CD4-positive, alpha-beta T cell treated with Interleukin-2 at 100 ng/mL for 4 hours (primary cell): ENCODE measurements at places on chromosomes 7 and 10.

- no peak for DNase-seq
These were observed 37.9 kb downstream of the IL2RA start for GRCh38 chr10:6024334-6024682.

- no peak for DNase-seq
These were observed 237.9 kb downstream of the MGMT start for GRCh38 chr10:129704786-129705525.

GRCh38 chr7:50206453-50207250 lies 97.9 kb upstream of the IKZF1 start:
- DNase-seq, result peak; percentile 91

- no peak for DNase-seq
These were observed 36.0 kb downstream of the MAT1A start for GRCh38 chr10:80253266-80253962.

DNA sequence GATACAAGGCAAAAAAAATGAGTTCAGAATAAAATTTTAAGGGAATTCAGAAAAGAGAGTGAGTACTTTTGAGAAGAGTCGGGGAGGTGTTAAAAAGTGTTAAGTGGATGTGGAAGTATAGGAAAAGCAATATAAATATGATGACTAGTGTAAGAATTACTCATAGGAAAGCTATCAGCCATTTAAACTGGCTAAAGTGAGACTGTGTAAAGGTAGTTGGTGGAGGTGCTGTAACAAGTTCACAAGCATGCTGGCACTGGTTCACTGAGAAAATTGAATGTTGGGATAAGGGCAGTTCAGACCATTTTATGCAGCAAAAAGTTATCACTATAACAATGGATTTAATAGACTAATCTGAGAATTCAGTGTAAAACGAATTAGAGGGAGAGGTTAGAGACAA lies 179.0 kb upstream of the DKK1 start:
- DNase-seq, result no peak

DNA sequence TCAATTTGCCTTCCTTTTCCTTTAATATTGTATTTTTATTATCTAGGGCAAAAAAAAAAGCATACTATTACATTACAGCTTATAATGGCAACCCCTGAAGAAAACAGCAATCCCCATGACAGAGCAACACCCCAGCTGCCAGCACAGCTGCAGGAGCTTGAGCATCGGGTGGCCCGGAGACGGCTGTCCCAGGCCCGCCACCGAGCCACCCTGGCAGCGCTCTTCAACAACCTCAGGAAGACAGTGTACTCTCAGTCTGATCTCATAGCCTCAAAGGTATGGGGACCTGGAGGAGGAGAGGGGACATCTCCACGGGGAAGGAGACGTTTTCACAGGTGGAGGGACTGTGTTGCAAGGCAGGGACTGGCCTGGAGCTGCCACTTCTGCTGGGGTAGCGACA lies 6.8 kb downstream of the STRA8 start:
- DNase-seq, result no peak

- DNase-seq, result no peak
These were observed 1.1 kb upstream of the ING3 start for GRCh38 chr7:120949393-120949911.

DNA sequence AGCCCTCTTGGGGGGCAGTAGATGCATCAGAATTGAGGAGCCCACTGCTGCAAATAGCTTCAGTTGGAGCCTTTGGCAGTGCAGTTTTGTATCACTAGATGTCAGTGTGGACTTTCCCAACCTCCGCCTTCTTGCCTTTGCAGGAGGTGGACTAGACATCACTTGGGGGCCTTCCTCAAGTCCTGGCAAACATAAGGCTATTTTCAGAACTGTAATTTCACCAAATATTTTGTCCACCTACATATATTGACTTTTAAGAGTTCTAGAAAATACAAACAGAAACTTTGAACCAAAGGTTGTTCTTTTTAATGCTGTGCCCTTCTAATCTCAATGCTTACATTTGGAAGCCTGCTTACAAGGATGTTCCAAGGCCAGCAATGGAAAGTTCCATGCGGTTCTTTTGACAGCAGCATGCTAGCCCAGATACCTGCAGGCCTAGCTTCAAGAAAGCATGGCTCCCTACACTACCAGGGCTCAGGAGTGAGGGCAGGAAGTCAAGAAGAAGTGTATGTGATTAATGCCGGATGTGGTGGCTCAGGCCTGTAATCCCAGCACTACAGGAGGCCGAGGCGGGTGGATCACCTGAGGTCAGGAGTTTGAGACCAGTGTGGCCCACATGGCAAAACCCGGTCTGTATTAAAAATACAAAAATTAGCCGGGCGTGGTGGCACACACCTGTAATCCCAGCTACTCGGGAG lies 8.0 kb upstream of the ZNRF2 start:
- peak; percentile 60 for DNase-seq

GRCh38 chr7:1587738-1588137 lies 17.9 kb upstream of the PSMG3 start:
- DNase-seq, result no peak

DNA sequence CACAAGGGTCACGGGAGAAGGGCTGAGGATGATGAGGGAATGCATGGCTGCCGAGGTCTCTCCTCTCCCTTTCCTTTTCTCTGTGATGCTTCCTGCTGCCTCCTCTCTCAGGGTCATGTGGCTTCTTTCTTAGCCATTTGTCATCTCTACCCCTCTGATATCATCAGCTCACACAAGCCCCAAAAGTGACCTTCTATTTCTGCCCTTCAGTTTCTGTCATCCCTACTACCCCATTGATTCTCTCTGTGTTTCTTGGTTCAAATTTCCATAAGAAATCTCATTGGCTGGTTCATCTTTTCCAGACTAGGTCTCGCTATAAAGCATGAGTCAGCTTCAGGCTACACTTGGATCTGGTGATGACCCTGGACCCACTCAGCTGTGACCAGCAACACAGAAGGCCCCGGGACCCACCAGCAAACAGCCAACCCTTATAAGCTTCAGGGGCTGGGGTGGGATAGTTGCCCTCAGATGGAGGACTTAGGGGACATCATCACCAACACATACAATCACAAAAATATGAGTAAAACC lies 284.3 kb downstream of the SKAP2 start:
- no peak for DNase-seq

DNA sequence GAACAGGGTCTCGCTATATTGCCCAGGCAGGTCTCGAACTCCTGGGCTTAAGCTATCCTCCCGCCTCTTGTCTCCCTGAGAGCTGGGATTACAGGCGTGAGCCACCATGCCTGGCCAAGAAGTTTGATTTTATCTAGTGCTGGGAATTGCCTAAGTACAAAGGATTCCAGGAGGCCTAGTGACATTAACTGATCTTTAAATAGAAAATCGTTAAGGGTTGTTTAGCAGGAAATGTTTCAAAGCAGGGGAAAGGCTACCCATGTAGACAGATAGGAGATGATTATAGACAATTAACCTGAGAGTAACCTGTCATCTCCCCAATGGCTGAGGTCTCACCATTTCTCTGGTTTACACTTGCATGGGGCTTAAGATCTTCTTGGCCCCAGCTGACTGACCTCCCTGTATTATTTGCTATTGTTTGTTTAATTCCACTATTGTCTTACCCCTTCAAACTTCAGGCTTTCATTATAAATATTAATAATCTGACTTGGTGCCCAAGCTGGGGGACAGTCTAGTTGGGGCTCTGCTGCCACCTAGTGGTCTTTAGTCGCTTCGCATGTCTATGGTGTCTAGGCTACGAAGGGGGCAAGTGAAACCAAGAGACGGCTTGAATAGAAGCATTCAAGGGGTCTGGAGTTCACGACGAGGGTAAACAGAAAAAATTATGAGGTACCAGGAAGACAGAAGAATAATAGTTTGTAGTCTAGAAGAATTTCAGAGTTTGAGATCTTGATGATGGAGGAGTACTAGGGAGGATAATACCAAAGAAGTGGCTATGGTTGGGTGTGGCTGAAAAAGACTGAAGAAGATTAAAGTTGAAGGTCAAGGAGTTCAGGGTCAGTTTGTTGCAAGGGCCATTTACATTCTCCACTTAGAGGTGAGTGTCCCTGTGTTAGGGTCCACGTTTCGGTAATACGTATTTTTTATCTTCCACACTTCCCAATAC lies 40.4 kb upstream of the BPGM start:
- DNase-seq, result peak; percentile 68

GRCh38 chr7:2566890-2567678 lies 8.3 kb downstream of the IQCE start:
- DNase-seq, result peak; percentile 40

DNA sequence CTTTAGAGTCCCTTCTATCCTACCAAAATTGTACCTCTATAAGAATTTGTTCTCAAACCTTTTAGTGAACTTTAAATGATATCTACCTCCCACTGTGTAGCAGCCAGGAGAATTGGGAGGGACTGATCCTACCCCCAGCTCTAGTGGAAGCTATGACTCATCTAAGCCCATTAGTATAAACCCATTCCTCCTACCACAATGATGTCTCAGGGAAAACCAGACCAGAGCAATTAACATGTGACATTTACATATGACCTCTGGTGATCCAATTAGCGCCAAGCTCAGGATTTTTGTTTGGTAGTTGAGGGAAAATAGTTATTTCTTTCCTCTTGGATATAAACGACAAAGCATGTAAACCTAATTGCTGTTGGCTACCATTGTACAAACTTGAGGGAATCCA lies 33.1 kb upstream of the R3HCC1L start:
- DNase-seq, result no peak

GRCh38 chr7:49513911-49514310 lies 259.5 kb upstream of the VWC2 start:
- no peak for DNase-seq

DNA sequence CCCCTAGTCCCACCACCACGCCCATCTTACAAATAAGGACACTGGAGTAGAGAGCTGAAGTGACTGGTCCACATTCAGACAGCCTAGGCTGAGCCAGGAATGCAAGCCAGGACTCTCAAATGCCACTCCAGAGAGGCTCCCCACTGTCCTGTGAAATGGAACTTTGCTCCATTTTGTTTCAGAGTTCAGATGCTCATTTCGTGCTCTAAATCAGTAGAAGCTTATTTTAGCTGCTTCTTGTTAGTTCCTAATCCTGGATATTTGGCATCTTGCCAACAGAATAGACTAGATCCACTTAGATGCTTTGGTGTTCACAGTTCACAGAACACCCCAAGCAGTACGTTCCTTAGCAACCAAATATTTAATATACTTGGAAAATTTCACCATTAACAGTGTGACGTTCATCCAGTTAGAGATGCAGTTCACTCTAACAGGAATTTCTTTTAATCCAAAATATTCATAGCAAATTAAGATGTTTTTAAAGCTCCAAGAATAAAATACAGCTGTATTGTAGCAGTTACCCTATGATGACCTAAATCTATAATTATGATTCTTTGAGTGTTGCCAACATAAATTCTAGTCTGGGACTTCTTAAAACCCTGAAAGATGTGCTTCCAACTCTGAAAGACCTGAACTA lies 7.3 kb downstream of the MMP21 start:
- no peak for DNase-seq

GRCh38 chr10:12999849-13000248 lies 1.7 kb downstream of the CCDC3 start:
- DNase-seq, result no peak

DNA sequence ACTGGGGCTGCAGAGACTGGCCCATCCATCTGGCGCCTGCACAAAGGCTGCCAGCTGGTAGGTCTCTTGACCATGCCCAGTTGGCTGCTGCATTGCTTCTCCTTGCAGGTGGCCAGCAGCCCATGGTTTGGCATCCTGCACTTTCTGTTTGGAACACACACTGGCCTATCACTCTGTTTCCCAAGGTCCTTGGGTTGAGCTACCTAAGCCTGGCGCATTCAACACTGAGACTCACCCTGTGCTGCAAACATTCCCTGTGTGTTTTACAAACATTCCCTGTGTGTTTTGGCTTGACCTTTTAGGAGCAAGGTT lies 55.5 kb downstream of the TACR2 start:
- DNase-seq, result no peak

- no peak for DNase-seq
These were observed 580 bp downstream of the MRPS16 start for GRCh38 chr10:73251683-73252444.

DNA sequence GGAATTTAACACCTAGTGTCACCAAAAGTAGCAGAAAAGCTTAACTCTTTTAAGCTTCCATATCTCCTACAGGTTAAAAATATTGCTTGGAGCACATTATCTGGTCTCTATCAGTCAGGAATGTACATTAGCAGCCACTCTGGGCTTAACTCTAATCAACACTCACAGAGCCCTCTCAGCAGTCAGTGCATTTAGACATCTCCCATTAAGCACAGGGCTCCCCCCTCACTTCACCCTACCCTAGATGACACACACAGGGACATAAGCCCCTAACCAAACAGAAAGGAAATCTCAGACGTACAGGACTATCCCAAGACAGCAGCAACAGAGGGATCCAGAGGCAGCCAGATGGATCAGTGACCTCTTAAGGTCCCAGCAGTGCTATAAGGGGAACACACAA lies 26.4 kb downstream of the FBXW4 start:
- no peak for DNase-seq

GRCh38 chr10:112821663-112822062 lies 128.4 kb upstream of the TCF7L2 start:
- DNase-seq, result no peak

DNA sequence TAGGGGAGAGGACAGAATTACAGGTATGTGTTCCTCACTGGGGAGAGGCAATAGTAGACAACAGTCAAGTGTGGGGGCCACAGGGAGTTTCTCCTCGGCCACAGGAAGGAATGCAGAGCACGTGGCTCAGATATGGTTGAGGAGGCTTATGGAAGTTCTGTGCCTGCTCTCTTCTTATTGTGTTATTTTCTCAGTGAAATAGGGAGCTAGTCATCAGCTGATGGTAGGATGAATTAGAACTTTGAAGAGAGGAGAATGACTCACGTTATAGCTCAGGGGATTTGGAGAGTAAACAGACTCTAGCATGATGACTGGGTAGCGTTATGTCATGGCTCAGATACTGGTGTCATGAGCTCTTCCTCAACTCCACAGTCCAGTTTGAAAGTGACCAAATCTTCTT lies 308.3 kb upstream of the IGFBP3 start:
- DNase-seq, result no peak

DNA sequence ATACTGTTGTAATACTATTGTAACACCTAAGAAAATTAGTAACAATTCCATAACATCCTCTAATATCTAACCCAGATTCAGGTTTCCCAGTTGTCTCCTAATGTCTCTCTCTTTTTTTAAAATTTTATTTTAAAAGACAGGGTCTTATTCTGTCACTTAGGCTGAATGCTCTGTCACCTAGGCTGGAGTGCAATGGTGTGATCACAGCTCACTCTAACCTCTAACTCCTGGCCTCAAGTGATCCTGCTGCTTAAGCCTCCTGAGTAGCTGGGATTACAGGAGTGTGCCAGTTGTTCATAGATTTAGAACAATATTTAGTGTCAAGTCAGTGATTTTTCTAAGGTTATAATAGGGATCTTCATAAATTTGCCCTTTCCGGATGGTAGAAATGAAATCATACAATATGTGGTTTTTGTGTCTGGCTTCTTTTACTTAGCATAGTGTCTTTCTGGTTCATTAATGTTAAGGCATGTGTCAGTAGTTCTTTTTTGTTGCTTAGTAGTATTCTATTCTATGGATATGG lies 14.7 kb downstream of the RALA start:
- no peak for DNase-seq

- DNase-seq, result no peak
These were observed 23.0 kb downstream of the BMPR1A start for GRCh38 chr10:86779220-86780017.

- DNase-seq, result no peak
These were observed 92.4 kb upstream of the PRKG1 start for GRCh38 chr10:50981904-50982303.
